ENCODE measurements at places on chromosomes 2 and 18.

GRCh38 chr2:129299338-129299737 is 680.1 kb upstream of the RAB6C start:
- no peak for DNase-seq

DNA sequence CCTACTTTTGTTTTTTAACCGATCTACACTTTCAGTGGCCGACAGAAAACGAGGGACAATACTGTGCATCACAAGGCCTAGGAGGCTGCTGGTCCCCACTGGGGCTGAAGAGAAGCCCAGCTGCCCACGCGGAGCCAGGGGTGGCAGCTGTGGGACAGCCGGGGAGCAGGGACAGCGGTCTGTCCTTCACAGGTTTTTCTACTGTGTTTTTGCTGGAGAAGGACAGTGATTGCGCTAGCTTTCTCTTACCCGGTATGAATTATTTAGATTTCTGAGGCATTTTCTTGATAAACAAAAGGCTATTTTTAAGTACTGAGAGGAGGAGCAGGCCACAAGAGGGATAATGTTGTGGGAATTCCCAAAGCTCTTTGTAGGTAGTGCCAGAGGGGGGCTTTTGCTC is 219.8 kb downstream of the ATAD2B start:
- no peak for DNase-seq

DNA sequence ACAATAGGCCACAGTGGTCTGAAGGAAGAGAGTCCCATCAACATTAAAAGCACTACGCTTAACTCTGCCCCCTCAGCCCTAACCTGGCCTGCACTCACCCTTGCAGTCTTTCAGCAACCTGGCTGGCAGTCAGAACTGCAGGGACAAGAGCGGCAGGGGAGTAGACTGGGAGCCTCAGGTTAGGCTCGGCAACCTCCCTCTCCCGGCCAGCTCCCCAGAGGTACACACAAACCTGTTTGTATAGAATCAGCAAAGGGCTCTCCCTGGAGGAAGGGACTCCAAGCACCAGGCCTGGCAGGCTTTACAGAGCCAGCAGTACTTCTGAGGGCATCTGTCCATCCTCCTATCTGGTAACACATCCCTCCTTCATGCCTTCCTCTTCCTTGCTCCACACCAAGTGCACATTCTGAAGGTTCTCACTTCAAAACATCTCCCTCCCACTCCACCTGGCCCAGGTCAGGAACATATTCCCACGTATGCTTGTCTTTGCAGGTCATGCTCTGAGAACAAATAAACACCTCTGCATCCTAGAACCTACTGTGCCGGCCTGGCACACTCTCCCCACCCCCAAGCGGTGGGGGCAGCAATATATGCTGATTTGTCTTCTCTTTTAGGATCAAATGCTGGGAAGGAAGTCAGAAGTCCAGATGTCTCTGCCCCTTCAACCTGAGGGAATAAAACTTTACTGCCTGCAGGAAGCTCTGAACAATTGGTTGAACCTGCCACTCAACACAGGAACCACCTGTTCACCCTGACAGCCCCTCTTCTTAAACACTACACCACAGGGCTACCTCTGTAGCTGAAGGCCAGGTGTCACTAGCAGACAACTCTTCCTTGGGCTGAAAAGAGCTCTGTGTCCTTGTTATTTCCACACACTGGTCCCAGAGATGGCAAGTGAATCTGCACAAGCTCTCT is 12.6 kb upstream of the SFXN5 start:
- DNase-seq = no peak

GRCh38 chr18:9914334-9914583 is 443 bp downstream of the VAPA start:
- DNase-seq = no peak

DNA sequence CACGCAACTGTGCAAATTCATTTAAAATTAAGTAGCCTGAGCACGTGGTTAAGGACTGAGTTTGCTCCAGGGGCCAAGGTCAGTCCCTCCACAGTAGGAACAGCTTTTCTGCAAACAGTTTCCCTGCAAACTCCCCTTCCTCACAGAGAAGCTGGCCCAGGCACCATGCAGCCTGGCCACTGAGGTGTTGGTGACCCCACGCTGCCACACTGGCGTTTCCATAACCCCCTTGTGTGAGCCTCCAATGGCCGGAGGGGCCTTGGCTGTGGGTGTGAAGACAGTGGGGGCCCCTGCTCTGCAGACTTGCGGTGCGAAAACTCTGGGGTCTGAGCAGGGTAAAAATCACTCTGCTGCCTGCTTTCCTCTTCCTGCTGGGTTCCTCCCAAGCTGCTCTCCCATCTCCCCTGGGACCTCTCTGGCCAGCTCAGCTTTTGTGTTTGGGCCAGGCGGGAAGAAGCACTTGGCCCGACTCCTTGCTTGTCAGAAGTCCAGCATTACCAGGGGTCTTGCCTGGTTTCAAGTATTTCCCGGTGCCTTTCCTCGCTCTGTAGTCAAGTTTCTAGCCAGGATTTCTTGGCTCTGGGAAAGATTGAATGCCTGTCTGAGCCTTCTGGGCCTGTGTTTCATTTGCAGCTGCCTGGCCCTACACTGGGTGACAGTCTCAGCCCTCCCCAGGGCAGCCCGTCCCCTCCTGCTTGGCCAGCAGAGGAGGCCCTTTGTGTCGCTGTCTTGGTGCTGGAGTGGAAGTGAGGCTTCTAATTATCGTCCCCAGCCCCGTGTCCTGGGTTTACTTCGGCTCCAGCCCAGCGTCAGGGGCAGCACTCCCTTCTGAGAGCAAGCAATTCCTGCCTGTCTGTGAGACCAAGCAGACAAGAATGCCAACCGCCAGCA is 131.4 kb upstream of the SLC1A4 start:
- no peak for DNase-seq

DNA sequence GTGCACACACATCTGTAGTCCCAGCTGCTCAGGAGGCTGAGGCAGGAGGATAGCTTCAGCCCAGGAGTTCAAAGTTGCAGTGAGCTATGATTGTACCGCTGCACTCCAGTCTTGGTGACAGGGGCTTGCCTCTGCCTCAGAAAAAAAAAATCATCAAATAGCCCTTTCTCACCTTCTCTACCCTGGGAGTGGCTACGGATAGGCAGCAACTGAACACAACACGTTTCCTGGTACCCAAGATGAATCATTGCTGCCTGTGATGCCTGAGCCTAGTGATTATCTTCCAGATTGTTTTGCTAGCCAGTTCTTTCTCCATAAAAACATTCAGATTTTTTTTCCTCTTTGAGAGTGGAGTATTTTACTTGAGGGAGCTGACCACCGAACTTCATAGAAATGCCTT is 13.5 kb downstream of the INPP4A start:
- no peak for DNase-seq

DNA sequence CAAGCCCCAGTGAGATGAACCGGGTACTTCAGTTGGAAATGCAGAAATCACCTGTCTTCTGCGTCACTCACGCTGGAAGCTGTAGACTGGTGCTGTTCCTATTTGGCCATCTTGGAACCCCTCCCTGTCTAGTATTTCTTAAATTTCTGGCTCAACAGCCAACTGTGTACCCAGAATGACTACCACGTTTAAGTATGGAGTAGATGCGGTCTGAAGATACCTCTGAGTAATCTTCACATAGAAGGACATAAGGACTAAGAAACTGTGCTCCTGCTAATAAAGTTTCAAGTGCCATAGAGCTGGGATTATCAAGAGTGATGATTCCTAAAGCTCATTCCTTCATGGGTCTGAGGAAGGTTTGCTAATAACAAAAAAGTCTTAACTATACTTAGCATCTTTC is 20.4 kb downstream of the TRAK2 start:
- DNase-seq = no peak

- no peak for DNase-seq
Observed at GRCh38 chr2:150476809-150477302, 10.6 kb downstream of the RND3 start.

GRCh38 chr18:1513519-1513918 is 608.8 kb downstream of the ADCYAP1 start:
- no peak for DNase-seq

DNA sequence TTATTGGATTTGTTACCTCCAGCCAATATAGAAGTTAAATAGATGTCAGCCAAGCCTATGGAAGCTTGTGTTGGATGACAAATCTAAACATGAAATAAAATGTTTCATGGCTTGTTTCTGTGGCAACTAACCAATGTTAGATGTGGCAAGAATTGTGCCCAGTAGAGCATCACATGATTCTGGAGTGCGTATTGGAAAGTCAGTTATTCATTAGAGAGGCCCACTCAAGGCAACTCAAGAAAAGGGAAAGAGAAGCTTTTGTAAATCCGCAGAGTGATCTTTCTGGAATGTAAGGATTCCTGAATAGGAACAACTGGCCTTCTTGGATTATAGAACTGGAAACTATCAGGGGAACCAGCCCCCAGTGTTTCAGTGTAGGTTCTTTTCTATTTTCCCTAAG is 162.9 kb downstream of the TMEM247 start:
- no peak for DNase-seq

DNA sequence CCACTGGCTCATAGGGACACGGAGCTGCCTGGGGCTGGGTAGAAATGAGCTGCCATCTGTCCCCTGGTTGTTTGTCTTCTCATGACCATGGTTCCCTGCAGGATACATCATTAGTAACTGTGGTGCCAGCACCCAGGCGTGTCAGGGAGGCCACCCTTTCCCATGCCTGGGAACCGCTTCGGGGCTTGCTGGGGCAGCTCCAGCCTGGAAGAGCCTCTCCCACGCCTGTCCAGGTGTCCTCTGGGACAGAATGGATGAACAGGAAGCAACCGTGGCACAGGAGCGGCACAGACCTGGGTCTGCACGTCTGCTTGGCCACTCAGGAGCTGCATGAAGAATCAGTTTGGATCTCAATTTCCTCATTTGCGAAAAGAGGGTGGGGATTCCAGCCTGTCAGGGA is 34.8 kb downstream of the SDC1 start:
- DNase-seq = no peak

GRCh38 chr18:68796936-68797690 is 767 bp upstream of the CCDC102B start:
- DNase-seq = no peak

GRCh38 chr2:134377730-134378129 is 123.9 kb downstream of the MGAT5 start:
- no peak for DNase-seq

GRCh38 chr2:30708491-30709290 is 98.6 kb downstream of the CAPN13 start:
- no peak for DNase-seq

DNA sequence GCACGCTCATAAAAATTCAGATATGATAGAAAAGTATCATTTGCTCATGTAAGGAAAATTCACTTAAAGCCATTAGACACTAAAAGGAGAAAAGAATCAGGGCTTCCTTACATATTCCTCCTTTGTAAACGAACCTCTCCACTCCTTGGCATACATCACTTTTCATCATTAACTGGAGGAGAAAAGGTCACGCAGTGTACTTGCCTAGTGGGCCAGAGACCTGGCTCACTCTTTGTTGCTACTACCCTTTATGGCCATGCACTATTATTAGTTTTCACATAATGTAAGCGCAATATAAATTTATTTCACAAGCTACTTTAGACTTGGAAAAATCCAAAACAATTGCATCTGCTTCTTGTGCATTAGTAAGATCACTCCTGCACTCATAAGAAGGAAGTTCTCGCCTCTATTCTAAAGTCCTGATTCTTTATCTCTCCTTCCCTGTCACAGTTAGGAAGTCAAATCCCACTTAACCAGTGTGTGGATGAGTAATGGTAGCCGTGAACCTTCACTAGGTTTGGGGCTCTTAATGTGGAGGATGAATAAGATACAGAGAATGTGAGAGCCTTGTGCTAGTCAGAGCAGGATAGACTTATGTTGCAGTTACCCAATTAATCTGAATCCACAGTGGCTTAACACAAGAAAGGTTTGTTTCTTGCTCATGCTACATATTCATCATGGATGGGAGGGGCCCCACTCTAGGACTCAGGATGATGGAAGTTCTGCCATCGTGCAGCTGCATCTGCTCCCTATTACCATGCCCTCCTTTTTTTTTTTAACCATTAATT is 115.0 kb upstream of the GLS start:
- DNase-seq = no peak

DNA sequence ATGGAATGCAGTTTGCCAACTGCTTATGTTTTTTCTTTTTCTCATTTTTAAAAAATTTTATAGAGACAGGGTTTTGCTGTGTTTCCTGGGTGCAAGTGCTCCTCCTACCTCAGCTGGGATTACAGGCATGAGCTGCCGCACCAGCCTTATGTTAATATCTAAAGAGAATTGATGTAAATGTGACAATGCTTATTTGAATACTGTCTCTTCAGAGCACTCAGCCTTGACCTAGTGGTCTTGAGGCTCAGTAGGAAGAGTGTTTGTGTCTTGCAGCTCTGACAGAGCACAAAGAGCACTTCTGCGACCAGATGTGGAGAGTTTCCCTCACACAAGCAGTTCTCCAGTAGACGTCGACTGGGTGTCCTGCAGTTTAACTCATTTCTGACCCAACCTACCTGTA is 55.3 kb downstream of the ARHGEF4 start:
- no peak for DNase-seq

DNA sequence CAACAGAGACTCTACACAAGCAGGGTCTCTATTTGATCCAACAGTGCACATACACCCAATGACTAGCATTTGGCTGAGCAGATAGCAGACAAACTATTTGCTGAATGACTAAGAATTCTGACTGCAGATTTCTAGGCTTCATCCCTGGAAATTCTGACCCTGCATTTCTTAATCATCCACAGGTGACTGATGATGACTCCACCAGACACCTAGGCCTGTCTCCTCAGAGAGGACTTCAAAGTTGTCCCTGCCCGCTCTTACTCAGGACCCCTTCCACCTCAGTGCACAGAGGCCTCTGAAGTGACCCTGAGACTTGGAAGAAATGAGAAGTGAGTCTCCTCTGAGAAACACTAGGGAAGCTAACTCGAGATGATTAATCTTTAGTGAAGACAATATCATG is 51.3 kb downstream of the SEPTIN10 start:
- DNase-seq = no peak

DNA sequence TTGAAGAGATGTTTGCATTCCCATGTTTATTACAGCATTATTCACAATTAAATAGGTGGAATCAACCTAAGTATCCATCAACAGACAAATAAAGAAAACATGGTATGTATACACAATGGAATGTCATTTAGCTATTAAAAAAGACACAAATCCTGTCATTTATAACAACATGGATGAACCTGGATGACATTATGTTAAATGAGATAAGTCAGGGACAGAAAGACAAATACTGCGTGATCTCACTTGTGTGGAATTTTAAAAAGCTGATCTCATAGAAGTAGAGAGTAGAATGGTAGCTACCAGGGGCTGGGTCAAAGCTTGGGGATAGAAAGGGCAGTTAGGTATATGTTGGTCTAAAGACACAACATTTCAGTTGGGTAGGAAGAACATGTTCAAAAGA is 376.3 kb downstream of the EPHA4 start:
- DNase-seq = no peak

Data from memory B cell (primary cell).